ENCODE measurements at places on chromosomes 1 and 21. TPM values are rescaled to one million over a fixed set of nuclear protein-coding genes. Genes with fewer than 3 reads are reported as not detected.
A peak's percentile ranks its signal among the peaks of the same experiment; 100 is the strongest.

GRCh38 chr1:41097105-41097504 is 75.6 kb upstream of the SLFNL1 start:
- DNase-seq: no peak

GRCh38 chr1:94001397-94002045 is 92.3 kb upstream of the GCLM start:
- DNase-seq: no peak

DNA sequence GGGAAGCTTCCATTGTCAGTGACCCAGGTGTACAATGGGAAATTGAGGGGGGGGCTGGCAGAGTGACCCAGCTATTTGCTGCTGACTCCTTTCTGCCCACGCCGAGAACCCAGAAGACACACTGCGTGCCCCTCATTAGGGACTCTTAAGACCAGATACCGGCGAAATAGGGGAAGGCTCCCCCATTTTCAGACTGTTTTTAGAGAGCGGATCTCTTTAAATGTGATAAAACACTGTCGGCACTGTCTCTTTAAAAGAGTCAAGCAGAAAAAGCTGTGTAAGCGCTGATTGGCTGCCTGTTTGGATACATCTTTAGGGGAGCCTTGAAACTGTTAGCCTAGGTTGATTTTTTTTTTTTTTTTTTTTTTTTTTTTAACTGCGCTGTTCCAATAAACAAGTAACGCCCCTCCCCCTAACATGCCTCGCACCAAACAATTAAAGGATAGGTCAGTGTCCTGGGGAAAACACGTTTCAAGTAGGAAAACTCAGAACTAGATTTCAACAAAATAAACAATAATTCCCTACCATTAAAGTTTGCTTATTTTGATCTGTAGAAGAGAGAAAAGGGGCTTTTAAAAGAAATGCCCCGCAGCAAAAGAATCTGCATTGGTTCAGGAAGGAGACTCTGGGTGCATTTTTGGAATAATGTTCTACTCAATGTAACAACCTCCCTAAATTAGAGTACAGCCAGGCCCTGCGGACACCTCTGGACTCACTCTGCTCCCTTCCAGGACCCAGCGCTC is 1.4 kb upstream of the SSBP3 start:
- DNase-seq: peak; percentile 83

GRCh38 chr1:212968368-212968863 is 18.1 kb downstream of the VASH2 start:
- DNase-seq: no peak

DNA sequence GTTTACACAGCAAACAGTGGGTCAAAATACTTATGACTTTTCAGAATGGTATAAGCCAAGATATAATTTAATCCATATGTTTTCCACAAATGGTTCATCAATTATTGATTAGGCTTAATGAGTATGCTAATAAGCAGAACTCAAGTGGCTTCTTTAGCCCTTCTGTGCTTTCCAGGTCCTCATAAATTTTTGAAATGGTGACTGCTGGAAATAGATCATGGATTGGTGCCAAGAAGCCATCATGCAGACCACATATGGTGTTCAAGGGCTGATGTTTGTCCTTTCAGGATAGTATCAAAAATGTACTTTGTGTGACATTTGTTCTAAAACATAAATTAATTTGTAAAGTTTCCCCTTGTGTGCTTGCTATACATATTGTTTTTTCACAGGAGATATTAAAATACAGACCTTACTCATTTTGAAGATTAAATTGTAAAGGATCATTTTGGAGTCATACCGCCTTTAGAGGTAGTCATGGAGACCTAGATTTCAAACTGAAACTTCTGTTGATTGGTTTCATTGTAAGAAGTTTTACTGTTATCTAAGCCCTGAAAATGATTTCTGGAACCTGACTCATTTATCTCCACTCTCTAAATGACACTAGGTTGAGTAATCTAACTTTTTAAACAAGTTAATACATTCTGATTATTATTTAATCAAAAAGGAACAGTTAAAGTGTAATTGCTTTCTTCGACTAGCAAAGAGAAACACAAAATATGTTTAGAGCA is 507.9 kb downstream of the PLA2G4A start:
- no peak for DNase-seq

- DNase-seq: no peak
These were observed 836 bp downstream of the OLFML3 start for GRCh38 chr1:113980110-113980509.

The CFAP57 gene
- 0.46 TPM for total RNA-seq

The CRYAA gene
- not detected for total RNA-seq

The DAP3 gene
- 104 TPM for total RNA-seq

All from epithelial cell of proximal tubule (primary cell).